ENCODE measurements at places on chromosomes 1 and 21.

- DNase-seq, result no peak
Measured at GRCh38 chr1:22320587-22321344, 130.9 kb upstream of the ZBTB40 start.

- DNase-seq, result no peak
Measured at GRCh38 chr1:19743180-19743579, 56.5 kb downstream of the TMCO4 start.

DNA sequence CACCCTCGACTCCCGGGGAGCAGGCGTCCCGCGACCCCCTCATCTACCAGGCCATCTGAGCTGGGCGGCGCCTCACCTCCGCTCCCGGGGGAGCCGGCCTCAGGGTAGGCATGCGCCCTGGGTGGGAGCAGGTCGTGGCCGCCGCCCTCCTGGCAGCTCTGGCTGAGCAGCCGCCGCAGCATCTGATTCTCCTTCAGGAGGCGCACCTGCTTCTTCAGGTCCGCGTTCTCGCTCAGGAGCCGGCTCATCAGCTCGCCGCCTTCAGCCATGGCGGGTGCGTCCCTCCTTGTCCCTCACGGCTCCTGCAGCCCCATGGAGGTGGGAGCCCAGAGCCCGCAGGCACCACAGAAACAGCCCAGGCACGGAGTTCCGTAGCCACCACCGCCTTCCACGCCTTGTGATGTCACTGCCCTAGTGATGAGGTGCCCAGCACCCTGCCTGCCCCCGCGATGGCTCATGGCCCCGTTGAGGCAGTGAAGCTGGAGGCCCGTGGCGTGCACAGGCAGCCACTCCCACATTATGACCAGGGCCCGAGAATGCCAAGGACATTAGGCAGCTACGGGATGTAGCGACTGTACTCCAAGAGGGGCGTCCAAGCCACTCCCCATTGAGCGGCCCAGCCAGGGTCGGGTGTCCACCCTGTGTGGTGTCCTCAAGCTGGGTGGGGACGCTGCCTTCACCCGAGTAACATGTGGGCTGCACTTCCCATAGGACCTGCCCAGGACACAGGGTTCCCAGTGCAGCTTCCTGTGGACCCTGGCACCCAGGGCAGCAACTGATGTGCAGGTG lies 1.5 kb downstream of the SPATC1L start:
- DNase-seq, result no peak

DNA sequence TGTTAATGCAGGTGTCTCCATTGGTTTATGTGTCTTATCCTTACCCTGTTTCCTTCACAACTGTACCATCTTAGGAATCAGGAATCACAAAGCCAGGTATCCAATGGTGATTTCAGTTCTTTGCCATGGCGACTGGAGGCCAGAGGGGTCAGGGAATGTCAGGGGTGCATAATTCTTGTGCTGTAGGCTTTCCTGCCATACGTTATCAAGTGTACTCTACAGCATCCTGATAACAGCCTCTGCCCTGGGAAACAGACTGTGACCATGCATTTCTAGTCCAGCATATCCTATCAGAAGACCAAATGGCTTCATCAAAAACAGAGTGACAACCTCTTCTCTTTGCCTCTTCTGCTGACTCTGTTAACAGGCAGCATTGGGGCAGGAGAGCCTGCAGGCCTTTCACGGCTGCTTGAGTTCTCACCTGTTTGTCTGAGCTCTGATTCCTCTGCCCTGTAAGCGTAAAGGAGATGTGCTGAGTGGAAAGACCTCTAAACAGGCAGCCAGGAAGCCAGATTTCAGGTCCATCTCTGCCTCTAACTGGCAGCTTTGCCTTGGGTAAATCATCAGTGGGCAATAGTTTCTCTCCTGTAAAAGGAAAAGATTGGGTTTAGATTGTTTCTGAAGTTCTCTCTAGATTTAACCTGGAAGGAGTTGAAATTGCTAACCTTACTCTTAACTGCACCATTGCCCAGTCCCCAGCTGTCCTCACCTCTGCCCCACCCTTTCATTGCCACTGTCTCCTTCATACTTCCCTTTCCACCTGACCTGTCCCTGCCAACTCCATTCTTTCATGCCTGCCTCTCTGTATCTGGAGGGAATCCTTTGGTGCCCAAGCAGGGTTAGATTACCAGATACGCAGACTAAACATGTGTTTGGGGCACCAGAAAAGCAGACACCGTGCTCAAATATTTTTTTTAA lies 80.2 kb downstream of the LRRC8D start:
- DNase-seq, result no peak

DNA sequence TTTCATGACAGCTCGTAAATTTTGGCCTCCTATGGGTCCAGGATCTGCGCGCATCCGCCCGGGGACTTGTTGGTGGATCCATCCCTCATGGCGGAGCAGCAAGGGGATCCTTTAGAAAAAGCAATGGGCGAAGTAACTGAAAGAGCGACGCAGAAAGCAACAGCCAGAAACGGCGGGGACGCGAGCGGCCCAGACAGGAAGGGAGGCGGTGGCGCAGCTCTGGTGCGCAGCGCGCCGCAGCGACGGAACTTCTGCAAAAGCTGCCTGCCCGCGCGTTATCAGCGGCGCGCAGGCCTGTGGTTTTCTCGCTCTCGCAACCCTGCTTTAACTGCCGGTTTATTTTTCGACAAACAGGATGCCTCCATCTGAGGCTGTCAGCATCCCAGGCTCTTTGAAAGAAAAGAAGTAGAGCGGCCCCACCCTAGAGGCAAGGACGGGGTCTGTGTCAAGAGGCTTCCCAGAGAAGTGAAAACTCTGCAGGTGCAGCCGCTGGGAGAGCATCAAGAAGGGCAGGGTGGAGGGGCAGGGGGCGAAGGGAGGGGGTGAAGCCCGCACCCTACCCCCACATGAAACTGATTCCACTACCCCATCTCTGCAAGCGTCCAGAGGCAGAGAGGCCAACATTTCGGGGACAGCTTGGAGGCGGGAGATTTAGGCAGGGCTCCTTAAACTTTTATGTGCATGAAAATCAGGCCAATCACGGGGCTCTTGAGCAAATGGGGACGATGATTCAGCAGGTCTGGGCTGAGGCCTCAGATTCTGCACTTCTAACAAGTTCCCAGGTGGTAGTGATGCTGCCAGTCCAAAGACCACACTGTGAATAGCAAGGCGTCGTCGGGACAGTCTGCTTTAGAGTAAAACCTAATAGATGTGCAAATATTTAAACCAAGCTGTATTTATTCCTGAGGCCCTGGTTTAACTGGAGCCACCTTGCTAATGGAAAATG lies 22.2 kb downstream of the RUNX1 start:
- DNase-seq, result peak; percentile 73

GRCh38 chr1:235460770-235461169 lies 43.5 kb downstream of the B3GALNT2 start:
- no peak for DNase-seq

- DNase-seq, result peak; percentile 85
Measured at GRCh38 chr1:94335950-94336349, 82.2 kb upstream of the ABCD3 start.

- DNase-seq, result no peak
Measured at GRCh38 chr1:22184892-22185612, 42.2 kb upstream of the WNT4 start.

- DNase-seq, result no peak
Measured at GRCh38 chr1:214549604-214550003, 1.8 kb downstream of the PTPN14 start.

- DNase-seq, result no peak
Measured at GRCh38 chr1:9601942-9602793, 13.5 kb downstream of the TMEM201 start.

DNA sequence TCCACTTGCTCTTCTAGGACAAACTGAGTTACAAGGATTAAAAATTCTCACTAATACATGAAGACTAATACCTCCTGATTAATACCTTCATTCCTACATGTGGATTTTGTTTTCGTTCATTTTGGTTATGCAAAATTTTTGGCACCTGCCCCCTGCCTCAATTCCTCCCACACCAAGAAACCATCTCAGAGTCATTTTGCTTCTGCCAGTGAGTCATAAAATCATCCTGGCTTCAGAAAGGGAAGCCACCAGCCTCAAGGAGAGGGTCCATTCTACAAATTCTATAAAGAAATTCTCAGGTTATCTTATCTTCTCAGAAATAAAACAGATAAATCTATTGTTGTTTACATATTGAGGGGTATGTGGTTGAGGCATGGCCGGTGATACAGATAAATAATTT lies 103.2 kb upstream of the COA6 start:
- DNase-seq, result no peak

DNA sequence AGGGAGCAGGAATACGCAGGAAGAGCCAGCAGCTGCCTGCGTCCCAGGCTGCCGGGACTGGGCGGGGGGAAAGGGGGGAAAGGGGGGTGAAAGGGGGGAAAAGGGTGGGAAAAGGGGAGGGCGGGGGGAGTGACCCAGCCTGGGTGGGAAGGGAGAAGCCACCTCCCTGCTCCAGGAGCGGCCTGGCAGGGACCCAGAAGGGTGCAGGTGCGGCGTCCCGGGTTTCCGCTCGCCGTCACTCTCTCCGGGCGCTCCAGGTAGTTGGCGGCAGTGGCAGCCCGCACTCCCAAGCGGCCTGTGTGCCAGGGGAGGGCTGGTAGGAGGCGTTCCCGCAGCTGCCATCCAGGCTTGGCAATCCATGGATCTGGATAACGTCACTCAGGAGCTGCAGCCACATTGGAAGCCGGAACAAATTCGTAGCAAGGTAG lies 141.0 kb upstream of the NGF start:
- DNase-seq, result no peak

- DNase-seq, result no peak
Measured at GRCh38 chr1:41673806-41674205, 189.3 kb upstream of the EDN2 start.

GRCh38 chr1:55699228-55699627 lies 484.1 kb upstream of the USP24 start:
- DNase-seq, result no peak

- DNase-seq, result no peak
Measured at GRCh38 chr1:201089596-201089995, 22.6 kb downstream of the CACNA1S start.

DNA sequence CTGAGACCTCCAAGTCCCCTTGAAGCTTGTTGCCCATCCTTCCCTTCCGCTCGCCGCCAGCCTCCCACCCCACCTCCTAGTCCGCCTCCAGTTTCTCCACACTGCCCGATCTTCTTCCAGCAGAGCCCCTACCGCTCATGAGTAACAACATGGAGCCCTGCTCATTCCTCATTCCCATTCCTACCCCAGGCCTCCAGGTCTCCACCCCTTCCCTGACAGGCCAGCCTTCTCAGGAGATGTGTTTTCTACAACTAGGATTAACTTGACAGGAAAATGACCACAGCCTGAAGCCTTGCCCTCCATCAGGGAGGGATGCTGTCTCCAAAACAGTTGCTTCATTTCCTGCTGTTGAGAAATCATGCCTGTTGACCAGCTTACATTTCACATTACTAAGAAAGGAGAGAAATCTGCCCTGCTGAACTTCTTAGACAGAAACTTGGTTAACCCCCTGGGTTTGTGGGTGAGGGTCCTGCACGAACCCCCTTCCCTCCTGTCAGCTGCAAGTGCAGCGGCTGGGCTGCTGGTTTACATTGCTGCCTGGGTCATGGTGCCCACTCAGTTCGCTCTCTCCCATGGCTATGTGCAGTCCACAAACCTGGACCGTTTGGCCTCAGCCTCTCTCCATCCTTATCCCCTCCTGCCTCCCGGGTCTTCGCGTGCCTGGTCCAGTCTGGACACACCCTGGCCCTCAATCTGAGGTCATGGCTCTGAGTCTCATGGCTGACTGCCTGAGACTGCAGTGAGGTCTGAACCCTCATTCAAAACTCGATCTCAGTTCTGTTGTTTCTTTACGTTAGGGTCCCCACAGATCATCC lies 16.1 kb upstream of the CHI3L1 start:
- DNase-seq, result no peak

DNA sequence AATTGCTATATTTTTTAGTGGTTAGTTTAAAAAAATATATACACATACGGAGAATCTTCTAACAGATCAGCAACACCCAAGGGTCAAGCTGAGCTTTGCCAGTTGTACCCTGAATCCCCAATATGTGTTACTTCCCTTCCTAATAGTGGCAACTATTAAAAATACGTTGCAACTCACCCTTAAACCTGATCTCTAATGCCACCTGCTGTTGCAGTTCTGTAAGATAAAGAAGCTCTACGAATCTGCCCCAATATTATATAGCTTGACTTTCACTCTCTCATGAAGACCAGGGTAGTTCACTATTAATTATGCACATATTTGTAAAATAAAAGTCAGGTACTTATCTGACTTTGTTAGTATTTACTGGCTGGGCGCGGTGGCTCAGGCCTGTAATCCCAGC lies 58.4 kb downstream of the ASH1L start:
- peak; percentile 43 for DNase-seq

- DNase-seq, result no peak
Measured at GRCh38 chr1:94719926-94720793, 100.0 kb upstream of the SLC44A3 start.

DNA sequence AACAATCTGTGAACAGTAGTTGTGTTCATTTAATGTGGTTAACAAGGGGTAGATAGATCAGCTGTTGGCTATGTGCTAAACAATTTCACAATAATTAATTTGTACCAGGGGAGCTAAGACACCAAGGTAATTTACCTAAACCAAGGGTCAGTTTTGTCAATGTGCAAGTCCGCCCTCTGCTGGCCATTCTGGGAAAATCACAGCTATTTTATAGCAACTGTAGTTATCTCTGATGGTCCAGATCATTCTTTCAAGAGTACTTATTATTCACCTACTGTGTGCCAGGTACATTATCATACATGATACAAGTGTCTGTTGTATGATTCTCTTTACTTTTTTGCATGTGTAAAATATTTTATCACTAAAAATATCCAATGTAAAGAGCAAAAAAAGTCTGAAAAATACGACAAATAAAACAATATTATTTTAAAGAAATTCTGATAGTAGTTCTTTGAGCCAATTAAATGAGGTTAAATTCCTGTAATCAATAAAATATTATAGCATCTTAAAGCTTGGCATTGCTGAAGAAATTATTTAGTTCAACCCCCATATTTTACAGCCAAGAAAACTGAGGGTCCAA lies 312.3 kb upstream of the FAM78B start:
- peak; percentile 9 for DNase-seq

DNA sequence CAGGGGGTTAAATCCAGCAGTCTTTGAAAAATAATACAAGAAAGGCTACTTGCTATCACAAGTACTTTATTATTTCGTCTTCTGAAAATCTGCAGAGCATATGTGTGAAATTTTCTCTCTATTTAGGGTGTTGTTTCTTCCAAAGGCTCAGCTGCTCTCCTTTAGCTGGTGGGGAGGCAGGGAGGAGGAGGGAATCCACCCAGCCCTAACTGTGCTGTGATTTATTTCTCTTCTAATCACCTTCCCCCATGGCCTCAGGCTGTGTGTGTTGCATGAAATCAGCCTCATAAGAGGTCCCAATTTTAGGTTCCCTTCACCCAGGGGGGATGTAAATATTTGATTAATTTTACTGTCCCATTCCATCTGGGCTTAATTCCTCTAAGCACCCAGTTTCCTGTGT lies 77.6 kb upstream of the PGBD5 start:
- DNase-seq, result no peak

- DNase-seq, result no peak
Measured at GRCh38 chr1:19319196-19319595, 7.1 kb downstream of the SLC66A1 start.

DNA sequence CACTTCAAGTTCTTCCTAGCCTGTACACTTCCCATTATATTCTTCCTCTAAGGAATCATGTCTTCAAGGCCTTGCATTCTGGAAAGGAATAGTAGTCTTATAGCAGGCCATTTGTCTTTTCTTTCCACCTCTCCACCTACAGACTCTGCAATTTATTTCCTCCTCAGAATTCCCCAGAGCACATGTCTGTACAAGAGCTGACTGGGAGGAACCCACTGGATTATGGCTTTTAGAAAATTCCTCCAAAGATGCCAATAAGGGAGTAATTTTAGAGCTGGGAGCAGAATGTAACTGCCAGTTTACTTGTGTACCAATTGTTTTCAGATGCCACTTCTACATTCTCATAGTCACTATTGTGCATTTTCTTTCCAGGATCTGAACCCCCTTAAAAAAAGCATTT lies 3.4 kb upstream of the PSMG1 start:
- DNase-seq, result no peak

Measured in SW480 (cell line).